ENCODE measurements at places on chromosomes 5 and 9. TPM values are rescaled to one million over a fixed set of nuclear protein-coding genes. Genes with fewer than 3 reads are reported as not detected.

GRCh38 chr5:11522796-11523195, 381.4 kb downstream of the CTNND2 start:
- DNase-seq = no peak

The IFNB1 gene
- total RNA-seq = not detected

DNA sequence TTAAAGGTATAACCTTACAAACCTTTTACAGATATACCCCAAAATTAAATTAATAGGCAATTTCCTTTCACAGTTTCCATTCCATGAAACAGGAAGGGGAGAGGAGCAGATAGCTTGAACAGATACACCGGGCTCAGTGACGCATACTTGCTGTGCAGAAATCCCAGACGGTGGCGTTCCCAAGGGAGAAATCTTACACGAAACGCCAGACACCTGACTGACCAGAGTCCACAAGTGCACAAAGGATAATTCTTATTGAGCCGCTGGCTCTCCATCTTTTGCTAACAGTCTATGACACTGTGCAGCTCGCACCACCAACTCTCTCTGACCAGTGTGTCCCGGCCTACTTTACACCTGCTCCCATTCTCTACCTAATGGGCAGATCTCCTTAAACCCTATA, 37.4 kb downstream of the PTCH1 start:
- no peak for DNase-seq

GRCh38 chr9:94083384-94083783, 880 bp upstream of the PTPDC1 start:
- no peak for DNase-seq

Measured in SK-MEL-5 (cell line).